ENCODE measurements at places on chromosomes 1 and 21. TPM values are rescaled to one million over a fixed set of nuclear protein-coding genes. Genes with fewer than 3 reads are reported as not detected.

The NUP210L gene
- total RNA-seq: under 0.01 TPM

The COL24A1 gene
- 2.5 TPM for total RNA-seq

The SLC26A9 gene
- under 0.01 TPM for total RNA-seq

The OTUD3 gene
- 2.9 TPM for total RNA-seq

The AGRN gene
- total RNA-seq: 8.1 TPM

The PDZK1IP1 gene
- total RNA-seq: not detected

The ERICH3 gene
- not detected for total RNA-seq

Data from IMR-90 (cell line).